Central memory CD8-positive, alpha-beta T cell (primary cell): ENCODE measurements at places on chromosomes 4 and X.

GRCh38 chr4:35539404-35540055, 704.8 kb downstream of the ARAP2 start:
- no peak for DNase-seq

- no peak for DNase-seq
Measured at GRCh38 chr4:99202536-99202935, 16.5 kb downstream of the ADH6 start.

- no peak for DNase-seq
Measured at GRCh38 chr4:136495076-136495475, 1037.2 kb downstream of the PCDH18 start.

DNA sequence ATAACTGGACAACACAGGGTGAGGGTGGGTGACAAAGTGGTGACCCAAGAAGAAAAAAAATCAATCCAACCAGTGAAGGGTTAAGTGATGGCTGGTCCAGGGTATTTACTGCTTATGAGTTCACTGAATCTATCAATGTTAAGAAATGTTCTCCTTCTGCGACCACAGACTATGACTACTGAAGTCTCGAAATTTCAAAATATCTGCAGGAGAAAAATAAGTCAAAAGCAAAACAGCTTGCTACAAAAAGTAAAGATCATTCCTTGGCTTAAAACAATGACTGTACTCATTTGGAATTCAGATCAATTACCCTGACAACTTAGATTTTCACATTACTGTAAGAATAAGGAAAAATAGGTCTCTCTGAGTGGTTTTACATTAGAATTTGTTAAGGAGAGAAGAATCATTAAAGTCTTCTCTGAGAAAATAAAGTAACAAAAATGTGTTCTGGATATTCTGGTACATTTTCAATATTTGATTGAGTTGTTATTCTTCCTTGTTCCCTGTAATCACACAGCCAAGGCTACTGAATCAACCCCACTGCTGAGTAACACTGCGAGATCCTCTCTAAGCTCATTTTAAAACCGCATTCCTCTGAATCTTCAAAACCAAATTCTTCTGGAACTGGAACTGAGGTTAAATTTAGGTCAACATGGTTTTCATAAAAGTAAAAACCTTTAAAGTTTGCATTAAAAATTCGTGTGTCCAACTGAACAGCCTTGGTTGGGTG, 22.7 kb downstream of the SMPX start:
- DNase-seq: no peak

- no peak for DNase-seq
Measured at GRCh38 chr4:7252510-7253340, 60.4 kb downstream of the SORCS2 start.

GRCh38 chr4:79662651-79663050, 254.6 kb upstream of the GK2 start:
- no peak for DNase-seq

DNA sequence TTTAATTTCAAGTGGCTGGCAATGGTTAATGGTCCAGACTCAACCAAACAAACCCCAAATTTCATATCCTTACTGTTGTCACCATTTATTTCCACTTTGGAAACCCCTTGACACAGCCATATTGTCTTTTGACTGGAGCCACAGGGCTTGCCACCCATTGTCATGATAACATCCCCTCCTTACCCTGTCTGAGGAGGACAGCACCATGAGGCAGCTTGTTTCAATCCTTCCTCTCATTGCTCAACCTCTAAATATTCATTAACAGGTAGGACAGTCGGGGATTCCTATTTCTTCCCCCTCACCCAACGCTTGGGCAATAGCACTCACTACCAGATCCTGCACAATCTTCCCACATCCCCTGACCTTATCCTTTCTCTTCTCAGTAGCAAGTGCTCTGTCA, 92.1 kb downstream of the CEP135 start:
- no peak for DNase-seq

- DNase-seq: no peak
Measured at GRCh38 chr4:89334830-89335229, 27.2 kb upstream of the GPRIN3 start.

GRCh38 chr4:42306221-42307109, 90.8 kb upstream of the SHISA3 start:
- DNase-seq: no peak

- DNase-seq: no peak
Measured at GRCh38 chr4:166197166-166197565, 324.1 kb downstream of the TLL1 start.
